Activated CD4-positive, alpha-beta T cell treated with anti-CD3 and anti-CD28 coated beads, Interleukin-2, Interleukin-6, amounts not matched to agents 100 ng/mL and 50 ng/mL, durations not matched to agents 16 hours and 8 hours (primary cell): ENCODE measurements at places on chromosomes 1 and 21.
A peak's percentile ranks its signal among the peaks of the same experiment; 100 is the strongest.

- no peak for DNase-seq
These were observed 195.0 kb upstream of the RGS18 start for GRCh38 chr1:191963286-191963685.

GRCh38 chr1:70431317-70431716 is 20.2 kb downstream of the CTH start:
- DNase-seq: no peak

- DNase-seq: no peak
These were observed 37.0 kb downstream of the RSPH1 start for GRCh38 chr21:42459082-42459460.

GRCh38 chr1:17909634-17910033 is 154.5 kb downstream of the ACTL8 start:
- peak; percentile 4 for DNase-seq

- DNase-seq: no peak
These were observed 92.5 kb downstream of the RIPK4 start for GRCh38 chr21:41674402-41674801.

- no peak for DNase-seq
These were observed 6.1 kb upstream of the KLF17 start for GRCh38 chr1:44112486-44112885.

DNA sequence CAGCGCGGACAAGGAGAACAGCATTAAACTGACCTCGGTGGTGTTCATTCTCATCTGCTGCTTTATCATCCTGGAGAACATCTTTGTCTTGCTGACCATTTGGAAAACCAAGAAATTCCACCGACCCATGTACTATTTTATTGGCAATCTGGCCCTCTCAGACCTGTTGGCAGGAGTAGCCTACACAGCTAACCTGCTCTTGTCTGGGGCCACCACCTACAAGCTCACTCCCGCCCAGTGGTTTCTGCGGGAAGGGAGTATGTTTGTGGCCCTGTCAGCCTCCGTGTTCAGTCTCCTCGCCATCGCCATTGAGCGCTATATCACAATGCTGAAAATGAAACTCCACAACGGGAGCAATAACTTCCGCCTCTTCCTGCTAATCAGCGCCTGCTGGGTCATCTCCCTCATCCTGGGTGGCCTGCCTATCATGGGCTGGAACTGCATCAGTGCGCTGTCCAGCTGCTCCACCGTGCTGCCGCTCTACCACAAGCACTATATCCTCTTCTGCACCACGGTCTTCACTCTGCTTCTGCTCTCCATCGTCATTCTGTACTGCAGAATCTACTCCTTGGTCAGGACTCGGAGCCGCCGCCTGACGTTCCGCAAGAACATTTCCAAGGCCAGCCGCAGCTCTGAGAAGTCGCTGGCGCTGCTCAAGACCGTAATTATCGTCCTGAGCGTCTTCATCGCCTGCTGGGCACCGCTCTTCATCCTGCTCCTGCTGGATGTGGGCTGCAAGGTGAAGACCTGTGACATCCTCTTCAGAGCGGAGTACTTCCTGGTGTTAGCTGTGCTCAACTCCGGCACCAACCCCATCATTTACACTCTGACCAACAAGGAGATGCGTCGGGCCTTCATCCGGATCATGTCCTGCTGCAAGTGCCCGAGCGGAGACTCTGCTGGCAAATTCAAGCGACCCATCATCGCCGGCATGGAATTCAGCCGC is 2.5 kb downstream of the S1PR1 start:
- peak; percentile 81 for DNase-seq

GRCh38 chr1:200305806-200306205 is 104.0 kb downstream of the ZNF281 start:
- no peak for DNase-seq

GRCh38 chr1:22788254-22788661 is 77.6 kb downstream of the EPHB2 start:
- DNase-seq: no peak

DNA sequence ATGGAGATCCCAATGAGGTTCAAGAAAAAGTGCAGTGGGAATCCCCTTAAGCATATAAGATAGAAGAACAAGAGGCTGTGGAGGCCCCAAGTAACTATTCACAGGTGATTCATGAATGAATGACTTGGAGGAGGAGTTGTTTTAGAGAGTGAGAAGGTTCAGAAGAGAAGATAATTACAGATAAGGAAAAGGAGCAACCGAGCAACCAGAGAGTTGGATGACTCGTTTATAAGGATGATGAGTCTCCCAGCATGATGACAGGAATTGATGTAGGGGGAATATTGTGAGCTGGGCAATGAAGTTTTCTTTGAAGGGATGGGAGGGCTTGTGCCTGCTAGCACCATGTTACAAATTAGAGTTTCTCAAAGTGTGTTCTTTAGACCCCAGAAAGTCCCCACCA is 9.8 kb downstream of the C8A start:
- no peak for DNase-seq

- no peak for DNase-seq
These were observed 21.9 kb downstream of the EFCAB14 start for GRCh38 chr1:46697053-46697452.

DNA sequence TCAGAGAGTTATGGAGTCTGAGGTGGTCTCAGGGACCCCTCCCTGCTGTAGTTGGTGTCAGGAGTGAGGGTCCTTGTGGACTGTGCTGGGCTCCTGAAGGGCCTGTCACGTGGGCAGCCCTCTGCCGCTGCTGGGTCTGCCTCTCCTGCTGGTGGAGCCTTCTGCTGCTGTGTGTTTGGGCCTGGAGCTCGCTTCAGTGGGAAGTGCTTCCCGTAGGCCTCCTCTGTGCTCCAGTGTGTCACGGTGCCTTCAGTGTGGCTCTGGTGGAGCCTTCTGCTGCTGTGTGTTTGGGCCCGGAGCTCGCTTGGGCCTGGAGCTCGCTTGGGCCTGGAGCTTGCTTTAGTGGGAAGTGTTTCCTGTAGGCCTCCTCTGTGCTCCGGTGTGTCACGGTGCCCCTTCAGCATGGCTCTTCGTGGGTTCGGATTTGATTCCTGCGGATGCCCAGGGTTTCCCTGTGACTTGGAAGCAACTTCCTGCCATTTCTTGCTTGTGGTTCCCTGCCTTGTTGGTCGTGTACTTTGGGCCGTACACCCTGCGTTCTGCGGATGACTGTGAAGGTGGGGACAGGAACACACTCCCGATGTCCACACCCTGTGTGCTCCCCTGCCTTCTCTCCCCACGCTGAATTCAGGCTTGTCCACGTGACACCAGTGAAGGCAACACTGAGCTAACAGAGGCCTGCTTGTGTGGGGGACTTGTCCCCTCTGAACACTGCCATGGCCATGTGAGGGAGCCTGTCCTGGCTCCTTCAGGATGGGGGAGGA is 19.5 kb downstream of the C1orf174 start:
- no peak for DNase-seq

DNA sequence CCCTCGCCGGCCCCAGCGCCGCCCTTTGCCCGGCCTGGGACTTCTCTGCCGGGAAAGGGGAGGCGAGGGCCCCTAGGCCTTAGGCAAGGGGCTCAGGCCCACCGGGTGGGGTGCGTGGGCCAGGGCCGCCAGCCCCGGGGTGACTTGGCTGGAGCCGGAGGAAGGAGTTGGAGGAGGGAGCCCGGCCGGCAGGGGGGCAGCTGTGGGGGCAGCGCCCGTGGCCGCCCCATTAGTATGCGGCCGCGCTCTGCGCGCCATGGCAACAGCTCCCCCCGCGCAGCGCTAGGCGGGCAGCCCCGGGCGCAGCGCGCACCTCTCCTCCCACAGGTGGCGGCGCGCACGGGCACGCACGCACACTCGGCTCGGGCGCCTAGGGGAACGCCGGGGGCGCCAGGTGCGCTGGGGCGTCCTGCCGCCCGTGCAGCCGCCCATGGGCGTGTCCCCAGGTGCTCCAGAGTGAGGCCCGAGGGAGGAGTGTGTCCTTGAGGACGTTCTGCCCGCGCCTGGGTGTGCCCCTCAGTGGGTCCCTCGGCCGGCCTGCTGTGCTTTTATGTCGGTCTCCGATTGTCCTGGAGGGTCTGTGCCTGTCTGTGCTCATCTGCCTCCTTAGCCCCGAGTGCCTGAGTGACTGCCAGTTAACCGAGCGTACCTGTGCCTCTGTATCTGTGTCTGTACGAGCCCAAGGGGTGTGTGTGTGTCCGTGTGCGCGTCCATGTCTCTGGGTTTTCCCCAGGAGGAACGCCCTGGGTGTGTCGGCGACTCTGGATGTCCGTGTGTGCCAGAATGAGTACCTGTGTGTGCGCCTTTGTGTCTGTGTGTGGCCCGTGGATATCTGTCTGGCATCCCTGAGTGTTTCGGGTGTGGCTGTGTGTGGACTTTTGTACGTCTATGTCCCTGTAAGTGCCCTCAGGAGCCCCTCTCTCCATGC is 38.2 kb upstream of the WASF2 start:
- no peak for DNase-seq

GRCh38 chr1:1425753-1426495 is 4.8 kb upstream of the ANKRD65 start:
- DNase-seq: no peak

DNA sequence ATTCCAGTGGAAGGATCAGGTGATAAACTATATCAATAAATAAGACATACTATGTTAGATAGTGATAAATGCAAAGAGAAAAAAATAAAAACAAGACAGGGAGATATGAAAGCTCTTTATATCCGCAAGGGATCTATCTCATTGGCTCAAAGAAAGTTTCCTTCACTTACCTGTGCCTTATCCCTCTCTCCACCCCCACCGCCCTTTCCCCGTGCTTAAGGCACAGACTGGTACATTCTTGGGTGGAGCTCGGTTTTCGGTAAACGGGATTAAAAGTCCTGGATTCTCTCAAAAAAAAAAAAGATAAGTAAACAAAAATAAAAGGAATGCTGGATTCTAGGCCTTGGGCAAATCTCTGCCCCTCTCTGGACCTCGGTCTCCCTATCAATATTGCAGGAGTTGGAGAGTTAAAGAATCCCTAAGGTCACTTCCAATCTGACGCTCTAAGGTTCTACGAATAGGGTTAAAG is 593 bp upstream of the DNAJC16 start:
- no peak for DNase-seq

DNA sequence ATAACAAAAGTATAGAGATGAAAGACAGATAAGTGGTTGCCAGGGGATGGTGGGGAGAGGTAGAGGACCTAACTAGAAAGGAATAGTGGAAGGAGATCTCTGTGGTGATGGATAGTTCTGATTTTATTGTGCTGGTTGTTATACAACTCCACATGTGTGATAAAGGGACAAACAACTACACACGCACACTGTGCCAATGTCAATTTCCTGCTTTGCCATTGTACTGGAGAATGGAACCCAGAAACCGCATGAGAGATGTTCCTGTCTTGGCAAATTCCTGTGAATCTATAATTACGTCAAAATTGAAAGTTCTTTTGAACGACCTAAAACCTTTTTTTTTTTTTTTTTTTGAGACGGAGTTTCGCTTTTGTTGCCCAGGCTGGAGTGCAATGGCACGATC is 11.0 kb downstream of the TNFRSF9 start:
- peak; percentile 31 for DNase-seq

DNA sequence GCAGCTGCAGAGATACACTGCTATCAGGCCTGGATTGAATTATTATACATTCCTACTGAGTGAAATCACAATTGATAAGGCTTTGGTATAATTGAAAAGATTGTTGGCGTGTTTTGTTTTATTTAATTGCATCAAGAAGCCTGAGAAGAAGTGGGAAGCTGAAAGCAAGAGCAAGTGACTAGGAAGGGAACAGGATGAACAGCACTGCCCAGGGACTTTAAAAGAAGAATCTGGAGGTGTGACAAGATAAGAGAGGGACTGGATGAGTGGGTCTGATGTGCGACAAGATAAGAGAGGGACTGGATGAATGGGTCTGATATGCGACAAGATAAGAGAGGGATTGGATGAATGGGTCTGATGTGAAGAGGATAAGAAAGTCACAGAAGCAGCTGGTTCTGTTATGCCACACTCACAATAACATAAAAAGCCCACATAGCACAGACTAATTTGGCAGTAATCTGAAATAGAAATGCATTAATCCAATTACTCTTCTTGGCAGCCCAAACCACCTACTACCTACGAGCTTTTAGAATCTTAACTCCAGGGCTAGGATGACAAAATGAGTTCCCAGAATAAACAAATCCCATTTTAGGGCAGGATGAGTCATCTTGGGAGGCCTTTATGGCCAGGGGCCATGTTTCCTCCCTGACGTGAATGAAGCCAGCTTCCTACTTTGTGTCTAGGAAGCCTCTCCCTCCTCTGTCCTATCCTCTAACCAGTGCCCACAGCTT is 129.7 kb downstream of the DUSP10 start:
- DNase-seq: peak; percentile 7

DNA sequence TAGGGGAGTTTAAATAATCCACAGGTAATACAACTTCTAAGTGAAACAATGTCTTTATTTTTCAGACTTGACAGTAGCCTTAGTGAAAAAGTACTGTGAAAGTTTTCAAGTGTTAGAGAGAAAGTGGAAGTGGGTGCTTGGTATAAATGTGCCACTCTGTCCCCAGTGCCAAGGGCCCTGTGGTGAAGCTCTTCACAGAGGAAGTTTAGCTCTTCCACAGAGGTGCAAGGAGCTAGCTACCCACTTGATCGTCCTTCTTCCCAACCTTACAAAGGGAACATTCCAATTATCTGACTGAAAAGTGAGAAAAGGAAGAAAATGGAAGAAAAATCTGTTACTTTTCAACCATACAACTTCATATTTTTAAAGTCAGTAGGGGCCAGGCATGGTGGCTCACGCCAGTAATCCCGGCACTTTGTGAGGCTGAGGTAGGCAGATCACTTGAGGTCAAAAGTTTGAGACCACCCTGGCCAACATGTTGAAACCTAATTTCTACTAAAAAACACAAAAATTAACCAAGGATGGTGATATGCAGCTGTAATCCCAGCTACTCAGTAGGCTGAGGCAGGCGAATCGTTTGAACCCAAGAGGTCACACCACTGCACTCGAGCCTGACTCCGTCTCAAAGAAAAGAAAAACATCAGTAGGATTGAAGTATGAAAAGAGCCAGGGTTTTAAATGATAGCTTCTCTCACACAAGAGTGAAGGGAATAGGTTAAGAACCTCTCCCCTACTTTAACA is 41.0 kb upstream of the PTPRC start:
- no peak for DNase-seq
